Stimulated activated CD8-positive, alpha-beta memory T cell treated with anti-CD3 and anti-CD28 coated beads, Interleukin-7, amount 100 ng/mL, for 4 hours (primary cell): ENCODE measurements at places on chromosomes 1 and 21.

DNA sequence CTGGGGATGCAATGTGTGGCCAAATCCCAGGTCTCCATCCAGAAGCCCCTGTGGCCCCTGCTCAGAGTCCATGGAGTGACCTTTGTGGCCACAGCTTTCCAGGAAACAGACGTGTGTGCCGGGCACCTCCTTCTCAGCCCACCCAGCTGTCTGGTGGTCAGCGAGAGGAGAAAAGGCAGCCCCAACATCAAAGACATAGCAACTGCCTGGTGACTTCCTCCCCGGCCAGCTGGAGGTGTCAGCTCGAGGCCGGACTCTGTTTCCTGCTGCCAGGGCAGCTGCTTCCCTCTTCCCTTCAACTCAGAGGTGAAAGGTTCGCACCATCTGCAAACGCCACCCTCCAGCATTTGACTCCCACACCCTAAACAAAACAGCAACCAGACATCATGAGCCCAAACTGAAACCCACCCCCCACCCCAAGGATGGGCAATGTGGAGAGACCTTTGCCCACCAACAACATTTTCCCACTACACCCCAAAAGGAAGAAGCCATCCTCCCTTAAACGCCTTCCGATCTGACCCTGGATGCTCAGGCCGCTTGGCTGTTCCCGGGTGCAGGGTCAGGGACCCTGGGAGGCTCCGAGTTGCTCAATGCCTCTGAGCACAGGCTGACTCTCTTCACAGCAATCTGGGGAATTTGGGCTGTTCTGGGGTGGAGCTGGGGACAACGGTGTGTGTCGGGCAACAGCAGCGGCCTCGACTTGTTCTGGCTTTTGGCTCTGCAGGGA is 162.3 kb downstream of the PSMG1 start:
- DNase-seq: no peak

GRCh38 chr1:210232511-210233215 is at the start of gene SERTAD4:
SERTAD4 (plus strand) TSS chr1:210232796; CDS start chr1:210237961, 5,165 bp downstream.
- no peak for DNase-seq

DNA sequence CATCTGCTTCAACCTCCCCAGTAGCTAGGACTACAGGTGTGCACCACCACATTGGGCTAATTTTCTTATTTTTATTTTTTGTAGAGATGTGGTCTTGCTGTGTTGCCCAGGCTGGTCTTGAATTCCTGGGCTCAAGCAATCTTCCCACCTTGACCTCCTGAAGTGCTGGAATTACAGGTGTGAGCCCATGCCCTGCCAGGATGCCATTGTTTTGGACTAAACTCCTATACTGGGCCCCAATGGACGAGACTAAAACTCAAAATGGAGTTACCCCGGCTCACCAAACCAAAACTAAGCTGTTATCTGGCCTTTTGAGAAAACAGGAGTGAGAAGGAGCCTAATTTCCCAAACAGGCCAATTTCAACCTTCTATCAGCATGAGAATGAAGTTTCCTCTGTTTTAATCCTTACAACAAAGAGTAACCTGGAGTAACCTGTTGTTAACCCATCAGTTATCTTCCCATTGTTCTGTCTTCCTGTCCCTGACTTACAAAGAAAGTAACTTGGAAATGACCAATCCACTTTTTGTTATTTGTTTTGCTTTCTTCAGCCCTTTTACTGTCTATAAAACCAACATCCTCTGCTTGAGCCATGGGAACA is 29.6 kb downstream of the DMRTA2 start:
- DNase-seq: no peak

DNA sequence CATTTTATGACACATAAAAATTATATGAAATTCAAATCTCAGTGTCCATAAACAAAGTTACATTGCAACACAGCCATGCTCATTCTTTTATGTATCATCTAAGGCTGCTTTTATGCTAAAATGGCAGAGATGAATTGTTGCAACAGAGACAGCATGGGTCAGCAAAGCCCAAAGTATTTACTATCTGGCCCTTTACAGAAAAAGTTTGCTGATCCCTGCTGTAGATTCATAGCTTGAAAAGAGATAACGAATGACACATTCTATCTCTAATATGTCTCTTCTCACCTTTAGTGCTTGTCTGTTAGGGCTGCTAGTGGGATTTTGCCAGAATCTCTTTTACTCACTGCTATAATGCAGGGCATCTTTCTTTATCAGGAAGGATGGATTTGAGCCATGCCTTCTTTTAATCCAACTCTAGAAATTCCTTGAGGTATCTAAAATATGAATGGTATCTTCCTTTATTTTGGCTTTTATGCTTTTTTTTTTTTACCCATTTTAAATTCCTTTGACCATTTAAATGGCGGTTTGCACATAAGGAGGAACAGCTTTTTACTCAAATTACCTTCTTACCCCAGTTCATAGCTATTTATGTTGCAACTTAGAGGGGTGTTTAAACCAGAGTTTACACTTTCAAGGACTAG is 598.2 kb downstream of the PLPP3 start:
- no peak for DNase-seq

DNA sequence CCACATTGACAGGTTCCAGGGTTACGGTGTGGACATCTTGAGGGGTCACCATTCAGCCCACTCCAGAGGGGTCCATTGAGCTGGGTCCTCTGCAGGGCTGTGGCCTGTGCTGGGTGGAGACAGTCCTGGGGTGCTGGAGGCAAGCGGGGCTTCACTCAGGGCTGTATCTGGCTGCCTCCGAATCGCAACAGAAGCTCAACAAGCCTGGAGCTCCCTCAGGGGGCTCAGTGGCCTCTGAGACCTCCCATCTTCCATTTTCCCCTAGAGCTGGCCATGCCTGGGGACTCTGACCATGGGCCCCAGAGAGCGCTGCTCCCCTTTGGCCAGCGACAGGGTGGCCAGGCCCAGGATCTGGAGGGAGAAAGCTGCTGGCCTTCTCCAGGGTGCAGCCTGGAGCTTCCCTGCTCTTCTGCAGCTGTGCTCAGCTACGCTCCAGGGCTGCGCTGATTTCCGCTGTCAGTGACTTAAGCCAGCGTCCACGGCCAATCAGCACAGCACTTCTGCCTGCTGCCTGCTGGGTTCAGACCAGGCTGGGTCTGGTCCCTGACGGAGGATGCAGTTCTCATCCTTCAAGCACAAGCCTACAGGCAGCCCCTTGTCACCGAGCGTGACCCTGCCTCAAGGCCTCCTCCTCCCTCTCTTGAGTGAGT is 45.0 kb upstream of the ADARB1 start:
- DNase-seq: no peak

GRCh38 chr1:117967477-117967876 is 37.9 kb downstream of the WDR3 start:
- no peak for DNase-seq

DNA sequence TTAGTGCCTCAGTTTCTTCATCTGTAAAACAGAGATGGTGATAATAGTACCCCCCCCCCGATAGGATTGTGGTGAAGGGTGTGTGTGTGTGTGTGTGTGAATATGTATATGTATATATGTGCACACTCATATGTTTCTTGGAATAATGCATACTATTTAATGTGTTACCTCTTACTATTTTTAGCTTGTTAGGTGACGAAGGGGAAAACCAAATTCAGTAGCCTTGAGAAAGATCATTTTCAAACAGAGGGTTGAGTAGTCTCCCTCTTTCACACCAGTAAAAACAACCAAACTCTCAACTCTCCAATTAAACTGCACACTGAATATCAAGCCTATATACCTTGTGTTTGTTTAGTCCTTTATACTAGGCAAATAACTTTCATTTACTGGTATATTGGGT is 75.7 kb downstream of the NTMT2 start:
- no peak for DNase-seq

DNA sequence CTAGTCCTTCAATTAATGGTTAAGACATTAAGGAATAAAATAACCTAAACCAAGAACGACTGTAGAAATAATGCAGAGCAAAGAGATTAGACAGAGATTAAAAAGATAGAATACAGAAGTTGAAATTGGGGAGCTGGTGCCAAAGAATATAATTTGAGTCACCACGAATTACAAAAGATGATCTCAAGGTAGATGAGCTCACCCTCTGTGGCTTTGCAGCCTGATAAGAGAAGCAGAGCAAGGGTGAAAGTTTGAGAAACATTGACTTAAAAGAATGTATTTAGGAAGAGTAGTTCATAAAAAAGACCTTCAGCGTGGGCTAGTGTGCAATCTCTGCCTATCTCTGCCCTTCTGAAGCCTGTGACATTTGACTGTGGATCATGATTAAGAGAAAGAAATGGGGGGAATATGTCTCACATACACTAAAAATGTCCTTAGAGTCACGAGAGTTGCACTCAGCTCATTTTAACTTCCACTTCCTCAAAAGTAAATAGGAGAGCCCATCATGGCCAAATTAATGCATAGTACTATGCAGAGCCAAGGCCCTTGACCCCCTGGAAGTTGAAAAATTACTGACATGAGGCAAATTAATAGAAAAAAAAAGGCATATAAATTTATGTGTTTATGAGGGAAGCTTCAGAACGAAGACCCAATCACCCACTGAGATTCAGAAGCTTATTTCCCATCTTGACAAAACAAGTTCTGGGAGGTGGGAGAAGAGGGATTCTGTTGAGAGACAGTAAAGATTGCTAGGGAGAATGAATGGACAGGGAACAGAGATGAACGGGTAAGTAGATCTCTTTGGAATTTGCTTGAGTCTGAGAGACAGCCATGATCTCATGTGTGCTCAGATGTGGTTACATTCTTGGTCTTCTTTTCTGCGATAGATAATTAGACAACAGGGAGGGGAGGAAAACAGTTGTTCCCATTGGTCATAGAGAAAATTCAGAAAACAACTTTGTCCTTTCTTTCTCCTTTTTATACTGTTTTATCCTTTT is 395.4 kb upstream of the LRRC7 start:
- DNase-seq: no peak

GRCh38 chr1:244241438-244241837 is 190.4 kb downstream of the ZBTB18 start:
- DNase-seq: no peak

- no peak for DNase-seq
These were observed 121.9 kb downstream of the CAPN8 start for GRCh38 chr1:223543560-223543959.

GRCh38 chr1:213670692-213671023 is 317.1 kb upstream of the PROX1 start:
- no peak for DNase-seq

GRCh38 chr1:207964195-207964966 is 53.5 kb upstream of the CD34 start:
- no peak for DNase-seq

DNA sequence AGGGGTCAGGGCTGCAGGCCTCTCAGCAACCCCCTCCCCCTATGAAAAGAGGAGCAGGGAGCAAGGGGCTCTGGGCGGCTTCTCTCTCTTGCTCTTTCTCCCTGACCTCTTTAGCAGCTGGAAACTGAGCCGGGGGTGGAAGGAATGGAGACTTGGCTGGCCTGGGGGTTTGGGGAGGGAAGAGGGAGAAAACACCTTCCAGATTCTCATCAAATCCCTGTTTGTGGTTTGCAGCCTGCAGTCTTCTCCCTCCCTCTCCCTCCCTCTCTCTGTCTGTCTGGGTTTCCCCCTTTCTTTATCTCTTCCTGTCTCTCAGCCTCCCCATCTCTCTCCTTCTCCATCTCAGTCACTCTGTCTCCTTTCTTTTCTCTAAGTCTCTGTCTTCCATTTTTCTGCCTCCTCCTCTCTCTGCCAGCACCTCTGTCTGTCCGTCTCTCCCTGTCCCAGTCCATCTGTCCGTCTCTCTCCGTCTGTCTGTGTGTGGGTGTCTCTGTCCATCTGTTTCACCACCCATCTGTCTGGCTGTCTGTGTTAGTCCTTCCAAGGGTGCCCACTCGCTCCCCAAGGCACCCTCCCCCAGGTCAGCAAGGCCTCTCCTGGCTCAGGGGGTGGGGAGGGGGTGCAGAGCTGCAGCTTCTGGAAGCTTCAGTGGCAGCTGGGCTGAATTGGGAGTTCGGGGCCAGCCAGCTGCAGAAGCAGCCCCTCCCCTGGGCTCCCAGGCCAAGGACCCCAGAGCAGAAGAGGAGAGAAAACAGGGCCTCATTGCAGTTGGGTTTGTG is 6.2 kb downstream of the AHDC1 start:
- no peak for DNase-seq

DNA sequence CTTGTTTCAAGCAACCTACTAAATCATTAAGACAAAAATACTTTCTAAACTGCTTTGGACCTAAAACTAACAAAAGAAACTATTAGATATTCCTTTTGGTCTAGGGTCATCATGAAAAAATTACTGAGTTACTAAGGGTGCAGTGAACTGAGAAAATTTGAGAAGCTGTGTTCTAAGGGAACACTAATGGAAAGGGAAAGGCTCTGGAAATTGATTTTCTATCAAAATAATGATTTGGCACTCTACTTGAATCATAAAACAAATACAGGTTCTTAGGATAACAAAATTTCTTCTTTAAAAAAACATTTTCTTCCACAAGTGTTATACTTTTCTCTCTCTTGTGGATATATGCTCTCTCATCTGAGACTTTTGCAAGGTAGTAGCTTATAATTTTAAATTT is 213.5 kb downstream of the DNAH14 start:
- DNase-seq: no peak

GRCh38 chr1:156584813-156585212 is 5.3 kb downstream of the TTC24 start:
- DNase-seq: no peak

DNA sequence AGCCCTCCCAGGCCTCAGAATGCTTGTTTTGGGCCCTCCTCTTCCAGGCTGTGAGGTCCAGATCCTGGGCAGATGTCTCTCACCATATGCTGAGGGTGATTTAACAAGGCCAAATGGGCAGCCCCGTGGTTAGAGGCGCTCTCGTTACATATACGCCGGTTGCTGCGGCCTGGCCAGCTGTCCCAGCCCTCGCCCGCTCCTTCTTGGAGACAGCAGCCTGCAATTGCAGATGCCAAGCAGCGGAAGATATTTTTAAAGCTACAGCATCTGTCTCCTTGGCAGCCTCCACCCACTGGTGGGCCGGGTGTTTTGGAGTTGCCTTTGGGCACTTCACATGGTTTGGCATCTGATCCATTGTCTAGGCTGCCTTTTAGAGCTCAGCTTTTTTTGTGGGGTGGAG is 178.8 kb upstream of the NFIA start:
- DNase-seq: no peak

- DNase-seq: no peak
These were observed 3.0 kb downstream of the ADAM30 start for GRCh38 chr1:119893238-119893791.

DNA sequence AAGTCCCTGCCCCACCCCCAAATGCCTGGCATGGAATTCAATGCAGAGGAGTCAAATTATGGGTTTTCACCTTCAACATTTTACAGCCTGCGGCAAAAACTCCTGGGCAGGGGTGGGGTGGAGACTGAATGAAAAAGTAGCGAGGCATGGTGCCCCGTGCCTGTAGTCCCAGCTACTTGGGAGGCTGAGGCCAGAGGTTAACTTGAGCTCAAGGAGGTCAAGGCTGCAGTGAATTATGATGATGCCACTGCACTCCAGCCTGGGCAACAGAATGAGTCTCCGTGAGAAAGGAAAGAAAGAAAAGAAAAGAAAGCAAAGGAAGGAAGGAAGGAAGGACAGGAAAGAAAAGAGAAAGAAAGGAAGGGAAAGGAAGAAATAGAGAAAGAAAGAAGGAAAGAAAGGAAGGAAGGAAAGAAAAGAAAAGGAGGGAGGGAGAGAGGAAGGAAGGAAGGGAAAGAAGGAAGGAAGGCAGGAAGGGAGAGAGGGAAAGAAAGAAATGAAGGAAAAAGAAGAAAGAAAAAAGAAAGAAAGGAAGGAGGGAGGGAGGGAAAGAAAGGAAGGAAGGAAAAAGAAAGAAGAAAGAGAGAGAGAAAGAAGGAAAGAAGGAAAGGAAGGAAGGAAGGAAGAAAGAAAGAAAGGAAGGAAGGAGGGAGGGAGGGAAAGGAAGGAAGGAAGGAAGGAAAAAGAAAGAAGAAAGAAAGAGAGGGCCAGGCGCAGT is 11.1 kb downstream of the LEMD1 start:
- no peak for DNase-seq

- peak; percentile 52 for DNase-seq
These were observed 4.3 kb upstream of the CSF1 start for GRCh38 chr1:109906160-109906838.
